Astrocyte of the spinal cord (primary cell): ENCODE measurements at places on chromosomes 5 and 9.

DNA sequence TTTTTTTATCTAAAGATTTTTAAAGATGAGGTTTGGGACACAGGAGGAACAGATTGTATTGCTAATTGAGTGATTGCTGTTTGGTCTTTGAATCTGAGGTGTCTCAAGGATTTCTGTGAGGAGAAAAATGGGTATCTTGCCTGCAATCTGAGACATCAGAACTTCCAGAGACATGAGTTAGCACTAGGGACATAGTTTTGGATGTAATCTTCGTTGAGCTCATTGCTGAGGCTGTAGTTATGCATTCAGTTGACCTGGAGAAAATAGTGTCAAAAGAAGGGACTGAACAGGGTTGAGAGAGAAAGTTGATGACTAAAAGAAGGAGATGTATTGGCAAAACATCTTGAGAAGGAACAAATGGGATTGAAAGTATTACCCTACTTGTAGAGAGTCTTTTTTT lies 24.6 kb downstream of the C9orf85 start:
- DNase-seq, result no peak

GRCh38 chr5:1161833-1162229 lies 39.6 kb upstream of the SLC6A19 start:
- DNase-seq, result no peak

GRCh38 chr5:159788835-159789331 lies 127.4 kb upstream of the ADRA1B start:
- no peak for DNase-seq

DNA sequence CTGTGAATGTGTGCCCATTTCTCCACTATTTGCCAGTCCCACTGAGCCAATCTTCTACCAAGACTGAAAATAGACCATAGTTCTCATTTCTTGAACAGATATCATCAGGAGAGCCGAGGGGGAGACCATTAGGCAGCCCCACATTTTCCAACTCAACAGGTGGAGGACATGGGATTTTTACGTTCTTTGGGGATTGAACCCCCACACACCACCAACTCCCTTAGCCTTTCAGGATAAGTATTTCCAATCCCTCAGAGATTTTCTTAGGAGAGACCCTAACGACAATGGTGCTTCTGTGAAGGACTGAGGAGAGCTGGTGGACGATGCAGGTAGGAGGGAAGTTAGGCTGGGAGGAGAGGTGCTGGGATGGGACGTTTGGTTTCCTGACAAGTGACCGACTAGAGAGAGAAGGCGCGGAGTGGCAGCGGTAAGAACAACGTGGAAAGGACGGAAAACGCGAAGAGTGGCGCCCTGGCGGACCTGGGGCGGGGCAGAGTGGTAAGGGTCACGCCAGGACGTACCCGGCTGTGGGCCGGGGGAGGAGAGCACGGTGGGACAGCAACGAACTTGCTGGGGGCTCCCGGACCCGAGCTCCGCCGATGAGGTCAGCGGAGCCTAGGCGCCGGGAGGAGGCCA lies 681 bp upstream of the CHSY3 start:
- DNase-seq, result no peak

DNA sequence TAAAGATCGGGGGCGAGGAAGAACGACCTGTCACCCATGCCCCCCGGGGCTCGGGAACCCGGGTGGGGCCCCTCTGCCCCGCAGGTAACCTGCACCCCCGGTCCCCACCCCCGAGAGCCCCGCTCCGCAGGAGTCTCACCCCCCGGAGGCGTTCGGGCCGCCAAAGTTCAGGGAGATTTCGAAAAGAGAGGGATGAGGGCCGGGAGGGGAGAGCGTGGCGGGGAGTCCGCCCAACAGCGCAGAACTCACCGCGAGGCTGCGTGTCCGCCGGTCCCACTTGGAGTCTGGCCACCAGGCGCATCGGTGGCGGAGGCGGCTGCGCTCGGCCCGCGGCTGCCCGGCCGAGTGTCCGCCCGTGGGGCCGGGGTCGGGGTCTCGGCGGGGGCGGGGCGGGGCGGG lies at the start of gene PHF19:
Gene PHF19, minus strand, starts transcription at position 347 of the 399 bp plus-strand sequence. CDS start 2,447 bp downstream, outside the sequence.
- DNase-seq, result peak; percentile 39

GRCh38 chr5:144162686-144163085 lies 7.8 kb downstream of the YIPF5 start:
- no peak for DNase-seq

GRCh38 chr9:88307136-88307535 lies 81.1 kb upstream of the SPIN1 start:
- DNase-seq, result no peak

DNA sequence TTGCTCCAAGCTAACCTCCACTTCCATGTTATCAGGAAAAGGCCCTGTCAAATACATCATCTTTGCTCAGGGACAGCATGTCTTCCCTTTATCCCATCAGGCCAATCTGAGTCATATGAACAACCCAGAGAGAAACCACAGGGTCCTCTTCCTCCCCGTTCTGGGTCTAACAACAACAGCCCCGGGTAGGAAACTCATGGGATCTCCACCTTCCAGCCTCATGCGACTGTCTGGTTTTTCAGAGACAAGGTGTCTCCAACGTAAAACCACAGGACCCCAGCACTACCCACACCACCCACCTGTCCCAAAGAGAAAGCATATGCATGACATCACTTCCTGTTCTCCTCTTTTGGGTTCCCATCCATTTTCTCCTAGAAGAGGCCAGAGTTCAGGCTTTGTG lies 217.9 kb downstream of the ENC1 start:
- no peak for DNase-seq

GRCh38 chr5:172114875-172115422 lies 73.1 kb downstream of the STK10 start:
- DNase-seq, result no peak

DNA sequence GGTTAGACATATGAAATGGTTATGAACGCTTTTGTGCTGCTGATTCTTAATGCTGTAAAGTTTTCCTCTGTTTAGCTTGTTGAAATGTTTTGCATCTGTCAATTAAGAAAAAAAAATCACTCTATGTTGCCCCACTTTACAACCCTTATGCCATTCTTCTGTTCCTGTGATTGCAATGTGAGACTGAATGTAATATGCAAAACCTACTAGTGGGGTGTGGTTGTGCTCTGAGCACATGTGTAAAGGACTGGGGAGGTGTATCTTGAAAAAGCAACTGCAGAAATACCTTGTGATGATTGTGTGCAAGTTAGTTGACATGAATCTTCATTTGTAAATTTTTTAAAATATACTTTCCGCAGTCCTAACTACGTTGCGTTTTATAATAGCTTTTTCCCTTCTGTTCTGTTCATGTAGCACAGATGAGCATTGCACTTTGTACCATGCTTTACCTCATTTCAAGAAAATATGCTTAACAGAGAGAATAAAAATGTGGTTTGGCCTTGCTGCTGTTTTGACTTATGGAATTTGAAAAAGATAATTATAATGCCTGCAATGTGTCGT lies 357.0 kb upstream of the PIK3R1 start:
- no peak for DNase-seq

DNA sequence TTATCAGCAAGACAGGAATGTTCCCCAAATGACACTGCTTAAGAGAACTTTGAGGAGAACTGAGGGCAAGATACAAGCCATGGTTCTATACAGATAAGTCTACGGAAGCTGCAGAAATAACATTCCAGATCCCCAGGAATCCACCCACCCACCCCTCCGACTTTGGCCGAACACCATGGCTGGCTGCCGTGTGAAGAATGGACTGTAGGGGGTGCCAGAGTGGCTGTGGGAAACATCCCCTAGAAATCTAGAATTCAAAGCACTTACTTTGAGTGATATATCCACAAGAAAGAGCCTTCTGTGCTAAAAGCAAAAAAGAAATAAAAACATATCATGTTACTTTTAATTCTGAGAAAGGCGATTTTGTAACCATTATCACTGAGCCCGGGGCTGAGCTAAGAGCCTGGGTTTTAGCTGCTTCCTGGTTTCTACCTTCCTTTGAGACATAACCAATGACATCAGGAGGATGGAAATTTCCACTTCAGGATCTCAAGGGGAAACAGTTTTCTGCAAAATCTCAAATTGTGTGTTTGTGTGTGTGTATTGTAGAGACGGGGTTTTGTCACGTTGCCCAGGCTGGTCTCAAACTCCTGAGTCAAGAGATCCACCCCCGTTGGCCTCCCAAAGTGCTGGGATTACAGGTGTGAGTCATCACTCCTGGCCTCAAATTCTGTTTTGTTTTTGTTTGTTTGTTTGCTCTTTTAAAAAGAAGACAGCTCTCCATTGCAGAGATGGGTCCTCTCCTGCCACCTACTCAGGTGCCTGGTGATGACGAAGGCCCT lies 36.4 kb downstream of the GGTA1 start:
- DNase-seq, result no peak

DNA sequence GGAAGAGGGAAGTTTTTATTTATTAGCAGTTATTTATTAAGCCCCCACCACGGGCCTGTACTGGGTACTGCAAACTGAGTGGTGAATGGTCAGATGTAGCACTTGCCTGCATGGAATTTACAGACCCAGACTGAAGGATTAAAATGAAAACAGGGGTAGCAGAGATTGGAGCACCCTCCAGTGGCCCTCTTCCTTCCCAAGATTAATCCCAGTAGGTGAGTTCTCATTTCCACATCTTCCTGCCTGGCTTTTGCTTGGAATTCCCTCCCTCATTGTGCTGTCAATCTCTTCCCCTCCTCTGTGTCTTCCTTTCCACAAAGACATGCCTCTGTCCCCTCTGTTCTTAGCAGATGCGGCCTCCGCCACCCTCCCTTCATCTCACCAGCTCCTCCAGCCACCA lies 39.2 kb downstream of the MVB12B start:
- no peak for DNase-seq

DNA sequence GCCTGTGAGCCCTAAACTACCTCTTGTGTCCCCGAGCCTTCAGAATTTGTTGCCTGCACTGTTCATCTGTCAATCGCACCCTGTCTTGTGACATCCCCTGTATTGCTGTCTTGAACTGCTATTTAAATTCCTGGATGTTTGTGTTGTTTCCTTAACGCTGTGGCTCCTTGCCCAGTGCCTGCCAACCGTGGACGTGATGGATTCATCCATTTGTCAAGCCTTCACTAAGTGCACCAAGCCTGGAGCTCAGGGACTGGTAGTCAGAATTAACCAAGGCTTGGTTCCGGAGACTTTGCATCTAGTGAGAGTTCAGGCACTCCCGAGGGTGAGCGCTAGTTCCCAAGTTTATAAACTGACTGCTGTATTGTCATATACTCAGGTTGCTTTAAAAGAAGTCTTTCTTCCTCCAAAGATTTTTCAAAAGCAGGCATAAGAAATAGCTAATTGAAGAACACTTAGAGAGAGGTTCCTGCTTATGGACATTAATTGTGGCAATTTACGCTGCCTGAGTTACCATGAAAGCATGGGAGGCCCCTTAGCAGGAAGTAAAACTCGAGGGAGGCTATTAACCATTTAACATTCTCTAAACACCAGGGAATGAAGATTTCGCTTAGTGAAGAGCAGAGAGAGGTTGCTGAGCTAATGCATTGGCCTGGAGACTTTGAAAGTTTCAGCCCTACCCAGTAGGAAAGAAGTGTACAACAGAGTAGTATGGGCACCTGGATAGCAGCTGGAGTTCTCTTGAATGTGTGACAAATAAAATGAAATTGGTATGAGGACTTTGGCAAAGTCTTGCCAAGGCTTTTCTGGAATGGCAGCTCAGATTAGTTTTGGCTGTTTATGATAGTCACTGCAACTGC lies 29.0 kb downstream of the RGS3 start:
- DNase-seq, result no peak

DNA sequence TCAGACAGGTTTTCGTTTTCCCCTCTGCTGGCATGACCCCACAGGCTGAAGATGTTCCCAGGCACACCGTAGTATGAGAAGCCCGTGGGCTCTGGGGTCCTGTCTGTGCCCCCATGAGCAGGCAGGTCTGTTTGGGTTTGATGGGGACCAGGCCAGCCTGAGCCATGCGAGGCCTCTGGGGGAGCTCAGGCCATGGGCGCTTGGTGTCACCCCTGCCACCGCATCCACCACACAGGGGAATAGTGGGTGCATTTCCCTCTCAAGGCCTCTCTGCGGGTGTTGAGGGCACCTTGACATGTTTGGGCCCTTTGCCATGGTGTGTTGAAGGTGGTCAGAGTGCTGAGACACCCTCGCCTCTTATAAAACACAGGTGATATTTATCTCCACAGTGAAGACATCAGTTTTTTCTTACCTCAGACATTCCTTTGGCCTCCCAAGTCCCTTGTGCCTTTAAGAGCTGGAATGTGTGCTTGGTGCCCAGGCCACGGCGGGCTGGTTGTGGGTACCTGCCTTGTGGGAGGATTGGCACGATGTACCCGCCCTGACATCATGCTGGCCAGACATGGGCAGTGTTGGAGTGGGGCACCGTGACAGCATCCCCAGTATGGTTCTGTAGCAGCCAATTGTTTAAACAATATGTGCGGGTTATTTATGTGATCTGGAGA lies 68.3 kb downstream of the WNK2 start:
- no peak for DNase-seq

- DNase-seq, result no peak
Observed at GRCh38 chr9:129485145-129485774, 135.6 kb downstream of the C9orf50 start.

DNA sequence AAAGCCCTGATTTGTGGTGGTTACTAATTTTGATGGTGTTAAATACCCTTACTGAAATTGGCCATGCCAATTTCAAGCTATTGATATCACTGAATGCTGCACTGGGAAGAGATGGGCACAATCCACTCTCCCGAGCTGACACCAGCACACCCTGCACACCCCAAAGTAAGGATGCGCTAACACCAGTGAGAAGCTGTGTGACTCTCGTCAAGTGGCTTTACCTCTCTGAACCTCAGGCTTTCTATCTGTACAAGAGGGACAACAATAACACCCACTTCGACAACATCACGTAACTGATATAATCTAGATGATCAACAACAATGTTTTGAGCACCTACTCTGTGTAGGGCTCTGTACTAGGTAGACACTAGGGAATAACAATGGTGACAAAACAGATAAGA lies 8.0 kb upstream of the AKNA start:
- no peak for DNase-seq

DNA sequence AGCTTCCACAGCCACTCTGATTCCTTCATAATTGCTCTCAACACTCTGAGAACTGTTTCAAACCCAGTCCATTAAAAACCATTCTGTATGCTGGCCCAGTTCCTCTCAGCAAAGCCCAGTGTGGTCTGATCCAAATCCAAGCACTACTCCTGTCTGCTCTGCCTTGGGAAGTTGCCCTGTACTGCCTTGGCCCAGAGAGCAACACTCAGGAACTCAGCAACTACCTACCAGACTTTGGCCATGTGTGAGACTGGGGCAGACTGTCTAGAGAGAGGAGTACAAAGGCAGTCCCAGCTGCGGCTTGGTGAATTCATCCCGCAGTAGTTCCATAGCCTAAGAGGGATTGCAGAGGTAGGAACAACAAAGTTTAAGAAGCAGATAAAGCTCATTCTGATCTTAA lies 214.4 kb downstream of the MCTP1 start:
- no peak for DNase-seq

- no peak for DNase-seq
Observed at GRCh38 chr9:102038006-102038405, 299.6 kb upstream of the GRIN3A start.

GRCh38 chr9:33453286-33453860 lies 6.0 kb upstream of the AQP3 start:
- DNase-seq, result no peak

- DNase-seq, result no peak
Observed at GRCh38 chr9:120187758-120188157, 392.2 kb downstream of the CDK5RAP2 start.
